ENCODE measurements at places on chromosomes 2 and 18.

GRCh38 chr2:44778221-44778654 lies 163.3 kb upstream of the SIX3 start:
- no peak for DNase-seq

DNA sequence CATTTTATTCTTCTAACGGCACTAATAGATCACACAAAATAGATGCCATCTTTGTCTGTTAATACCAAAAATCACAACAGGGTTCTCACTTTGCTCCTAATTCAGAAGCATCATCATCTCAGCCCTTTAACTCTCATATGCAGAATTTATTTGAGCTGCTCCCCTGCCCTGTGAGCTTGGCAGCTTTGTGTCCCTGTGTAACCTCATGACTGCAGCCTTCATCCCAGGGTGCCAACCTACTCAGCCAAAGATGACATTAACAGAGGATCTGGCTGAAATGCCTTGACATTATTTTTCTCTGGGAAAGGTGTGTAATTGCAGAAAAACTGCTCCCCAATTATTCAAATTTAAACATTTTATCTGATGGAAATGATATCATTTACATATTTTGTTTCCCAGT lies 319.4 kb downstream of the NRXN1 start:
- DNase-seq, result no peak

DNA sequence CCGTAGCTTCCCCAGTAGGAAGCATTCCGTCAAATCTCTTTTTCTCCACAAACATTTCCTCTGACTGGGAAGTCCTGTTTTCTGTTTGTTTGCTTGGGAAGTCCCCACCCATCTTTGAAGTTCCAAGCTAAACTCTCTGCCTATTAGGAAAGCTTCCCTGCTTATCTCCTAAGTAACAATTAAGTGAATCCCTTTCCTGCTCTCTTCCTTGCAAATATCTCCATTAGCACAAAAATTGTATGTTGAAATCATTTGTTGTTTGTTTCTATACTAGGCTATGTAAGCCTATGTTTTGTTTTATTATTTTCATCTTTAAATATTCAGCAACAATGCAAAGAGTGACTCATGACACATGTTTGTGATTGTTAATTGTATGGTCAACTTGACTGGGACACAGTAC lies 812.6 kb upstream of the LRATD1 start:
- no peak for DNase-seq

DNA sequence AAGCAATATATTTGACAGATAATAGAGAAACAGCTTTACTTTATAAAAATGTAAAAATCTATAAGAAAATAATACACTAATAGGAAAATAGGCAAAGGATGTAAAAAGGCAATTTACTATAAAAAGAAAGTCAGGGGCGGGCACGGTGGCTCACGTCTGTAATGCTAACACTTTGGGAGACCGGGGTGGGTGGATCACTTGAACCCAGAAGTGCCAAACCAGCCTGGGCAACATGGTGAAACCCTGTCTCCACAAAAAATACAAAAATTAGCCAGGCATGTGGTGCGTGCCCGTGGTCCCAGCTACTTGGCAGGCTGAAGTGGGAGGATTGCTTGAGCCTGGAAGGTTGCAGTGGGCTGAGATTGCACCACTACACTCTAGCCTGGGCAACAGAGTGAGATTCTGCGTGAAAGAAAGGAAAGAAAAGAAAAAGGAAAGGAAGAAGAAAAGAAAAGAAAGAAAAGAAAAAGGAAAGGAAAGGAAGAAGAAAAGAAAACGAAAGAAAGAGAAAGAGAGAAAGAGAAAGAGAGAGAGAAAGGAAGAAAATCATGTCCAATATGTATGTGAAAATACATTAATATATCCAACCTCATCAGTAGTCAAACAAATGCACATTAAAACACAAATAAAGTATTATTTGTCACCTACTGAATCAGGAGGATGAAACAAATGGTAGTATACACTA lies 65.1 kb downstream of the ADD2 start:
- DNase-seq, result no peak

GRCh38 chr2:79832511-79833234 lies 319.8 kb downstream of the CTNNA2 start:
- DNase-seq, result no peak

Data from activated CD8-positive, alpha-beta memory T cell treated with anti-CD3 and anti-CD28 coated beads for 1 hour (primary cell).